ENCODE measurements at places on chromosomes 2 and 18.

- no peak for DNase-seq
Measured at GRCh38 chr18:31482051-31482450, 15.9 kb upstream of the DSG2 start.

DNA sequence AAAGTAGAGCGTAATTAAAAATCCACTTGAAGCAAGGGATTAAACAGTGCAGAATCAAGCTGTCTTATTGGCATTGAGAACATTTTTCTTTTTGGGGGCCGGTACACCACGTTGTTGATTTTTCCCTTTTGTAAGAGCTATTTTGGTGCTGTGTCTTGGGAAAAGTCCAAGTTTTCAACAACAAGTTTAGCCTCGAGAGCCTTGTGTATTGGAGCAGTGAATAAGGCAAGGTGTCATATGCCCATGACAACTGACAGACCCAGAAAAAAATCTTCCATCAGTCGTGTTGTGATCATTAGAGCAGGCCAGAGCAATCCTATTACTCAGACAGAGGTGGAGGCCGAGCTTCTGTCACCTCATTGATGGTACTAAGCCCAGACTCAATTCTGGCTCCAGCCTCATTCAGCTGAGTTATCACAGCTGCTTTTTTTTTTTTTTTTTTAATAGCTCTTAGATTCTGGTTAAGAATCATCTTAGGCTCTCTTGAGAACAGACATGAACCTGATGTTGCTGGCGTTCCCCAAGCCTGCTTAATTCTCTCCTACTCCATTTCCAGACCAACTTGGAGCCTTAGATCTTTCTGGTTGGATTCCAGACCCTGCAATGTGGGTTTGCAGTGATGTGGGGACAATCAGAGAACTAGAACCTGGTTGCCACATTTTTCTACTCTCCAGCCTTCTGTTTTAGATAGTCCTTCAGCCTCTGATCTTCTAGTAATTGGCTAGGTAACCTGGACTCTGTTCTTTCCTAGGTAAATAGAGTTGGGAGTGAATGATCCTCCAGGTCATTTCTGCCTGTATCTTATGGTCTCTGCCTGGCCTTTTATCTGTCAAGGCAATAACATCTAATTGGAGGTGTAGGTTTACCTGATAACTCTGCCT lies 43.1 kb downstream of the MOGAT1 start:
- DNase-seq = no peak

DNA sequence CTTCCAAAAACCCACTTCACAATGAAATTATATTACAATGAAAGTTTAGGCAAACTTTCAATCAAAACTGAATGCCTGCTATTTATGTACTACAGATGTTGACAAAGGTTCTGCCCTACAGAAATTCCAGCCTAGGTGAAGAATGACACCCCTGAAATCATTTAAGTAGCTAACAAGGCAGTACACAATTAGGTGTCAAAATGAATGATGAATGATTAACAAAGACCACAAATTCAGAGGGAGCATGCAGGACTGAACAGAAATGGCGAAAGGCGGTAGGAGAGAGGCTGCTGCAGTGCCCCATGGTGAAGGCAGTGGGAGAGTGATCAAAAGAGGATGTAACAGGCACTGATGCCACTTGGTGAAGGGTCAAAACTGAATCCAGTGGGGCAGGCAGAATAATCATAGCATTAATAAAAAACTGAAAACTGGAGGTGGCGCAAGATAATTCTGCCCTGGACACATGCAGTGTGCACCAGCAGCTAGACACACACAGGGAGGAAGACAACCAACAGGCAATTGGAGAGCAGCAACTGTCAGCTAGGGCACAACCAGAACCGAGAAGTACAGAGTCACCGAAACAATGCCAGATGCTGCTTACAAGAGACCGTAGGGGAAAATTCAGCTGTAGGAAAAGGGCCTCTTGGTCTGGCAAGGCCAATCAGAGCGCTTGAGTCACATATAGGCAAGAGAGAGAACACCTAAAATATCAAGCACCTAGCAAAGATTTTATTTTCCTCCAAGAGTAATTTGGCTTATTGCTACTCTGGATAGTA lies 4.5 kb downstream of the TMEM131 start:
- no peak for DNase-seq

GRCh38 chr2:183533021-183533420 lies 408.8 kb downstream of the NUP35 start:
- no peak for DNase-seq

- DNase-seq = no peak
Measured at GRCh38 chr2:98825858-98826257, 94.9 kb upstream of the MGAT4A start.

GRCh38 chr2:45782986-45783385 lies 131.5 kb downstream of the PRKCE start:
- no peak for DNase-seq

DNA sequence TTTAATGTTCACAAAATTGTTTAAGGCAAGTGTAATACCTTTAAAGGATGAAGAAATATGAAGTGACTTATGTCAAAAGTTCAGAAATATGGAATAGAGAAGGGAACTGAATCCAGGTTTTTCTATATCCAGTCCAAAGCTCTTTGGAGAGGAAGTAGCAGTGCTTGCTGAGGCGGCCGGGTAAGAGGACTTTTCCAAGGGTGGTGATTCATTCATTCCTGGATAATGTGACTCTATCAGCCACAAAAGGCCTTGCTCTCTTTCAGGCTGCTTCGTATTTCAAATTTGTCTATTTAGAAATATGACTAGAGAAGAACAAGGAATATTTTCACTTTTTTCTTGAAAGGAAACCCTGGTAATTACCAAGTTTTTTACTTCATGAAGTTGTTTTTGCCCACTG lies 830.1 kb upstream of the ZEB2 start:
- DNase-seq = no peak

DNA sequence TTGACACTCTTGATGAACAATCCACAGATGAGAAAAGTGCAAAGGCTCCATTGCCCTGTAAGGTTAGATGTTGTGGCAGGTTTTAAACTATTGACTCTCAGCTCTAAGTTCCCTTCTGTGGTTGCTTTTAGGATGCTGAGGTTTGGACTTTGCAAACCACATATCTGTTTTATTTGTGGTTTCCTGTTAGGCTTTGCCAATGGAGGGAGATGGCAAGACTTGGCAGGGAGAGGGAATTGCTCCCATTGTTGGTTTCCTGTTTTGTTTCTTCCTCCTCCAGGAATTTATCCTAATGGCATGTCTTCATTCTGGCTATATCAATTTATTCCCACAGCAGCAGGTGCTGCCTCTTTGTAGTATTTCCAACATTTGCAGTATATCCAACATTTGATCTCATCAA lies 772.3 kb downstream of the LRRTM4 start:
- no peak for DNase-seq

- no peak for DNase-seq
Measured at GRCh38 chr2:86221066-86221684, 21.9 kb downstream of the MRPL35 start.

- no peak for DNase-seq
Measured at GRCh38 chr2:134335601-134336000, 81.7 kb downstream of the MGAT5 start.

DNA sequence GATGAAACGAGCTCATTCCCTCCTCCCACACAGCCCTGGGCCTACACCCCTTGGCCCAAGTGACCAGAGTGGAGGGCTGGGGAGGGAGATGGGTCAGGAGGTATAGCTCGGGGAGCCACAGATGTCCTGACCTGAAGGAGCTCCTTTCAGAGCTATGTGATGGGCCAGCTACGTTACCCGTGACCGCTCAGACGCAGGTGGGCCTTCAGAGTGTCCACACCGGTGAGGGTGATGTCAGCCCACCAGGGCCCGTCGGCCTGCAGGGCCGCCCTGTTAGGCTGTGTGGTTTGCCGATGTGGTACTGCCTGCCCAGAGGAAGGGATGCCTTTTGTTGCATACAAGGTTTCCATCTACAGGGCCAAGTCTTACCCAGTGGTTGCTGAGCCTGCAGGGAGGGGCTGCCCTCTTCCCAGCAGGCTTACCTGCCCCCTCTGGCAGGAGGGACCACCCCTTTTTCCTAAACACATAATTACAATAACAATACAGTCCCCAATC lies 41.8 kb upstream of the FOSL2 start:
- DNase-seq = no peak

GRCh38 chr18:79548621-79548985 lies 131.0 kb upstream of the CTDP1 start:
- DNase-seq = no peak

DNA sequence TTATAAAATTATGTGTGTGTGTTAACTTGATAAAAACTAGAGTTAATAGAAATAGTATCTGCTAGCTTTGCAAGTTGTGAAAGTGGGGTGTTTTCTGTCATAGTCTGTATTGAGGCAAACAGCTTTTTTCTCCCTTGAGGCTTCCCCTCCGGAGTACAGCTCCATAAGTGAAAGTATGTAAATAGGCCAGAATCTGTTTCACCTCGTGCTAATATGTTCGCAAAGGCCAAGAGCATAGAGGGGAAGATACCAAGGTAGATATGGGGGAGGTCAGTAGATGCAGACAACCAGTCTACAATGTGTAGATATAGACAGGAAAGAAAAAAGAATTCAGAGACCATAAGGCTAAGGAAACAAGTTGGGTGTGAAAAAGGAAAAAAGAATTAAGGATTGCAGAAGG lies 72.9 kb downstream of the PTRHD1 start:
- DNase-seq = no peak

DNA sequence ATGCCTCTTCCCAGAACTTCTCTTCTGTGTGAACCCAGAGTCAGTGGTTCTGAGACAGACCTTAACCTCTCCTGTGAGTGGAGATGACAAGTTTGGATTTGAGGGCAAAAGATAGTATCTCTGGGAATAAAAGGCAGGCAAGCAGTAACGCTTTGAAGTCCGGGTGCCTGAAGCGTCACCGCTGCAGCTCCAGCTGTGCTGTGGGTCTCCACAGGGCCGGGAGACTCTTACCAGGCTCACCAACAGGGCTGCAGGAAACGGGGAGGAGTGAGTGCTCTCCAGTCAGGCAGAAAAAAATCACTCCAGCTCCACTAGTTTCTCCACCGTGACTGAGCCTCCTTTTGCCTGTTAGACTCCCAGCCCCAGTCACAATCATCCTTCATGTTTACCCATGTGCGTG lies 79.7 kb upstream of the MAP4K4 start:
- DNase-seq = no peak

GRCh38 chr2:224284134-224284946 lies 117.6 kb downstream of the FAM124B start:
- DNase-seq = no peak

GRCh38 chr2:235414422-235414821 lies 79.4 kb upstream of the AGAP1 start:
- no peak for DNase-seq

GRCh38 chr2:119154076-119154475 lies 4.5 kb downstream of the C1QL2 start:
- no peak for DNase-seq

DNA sequence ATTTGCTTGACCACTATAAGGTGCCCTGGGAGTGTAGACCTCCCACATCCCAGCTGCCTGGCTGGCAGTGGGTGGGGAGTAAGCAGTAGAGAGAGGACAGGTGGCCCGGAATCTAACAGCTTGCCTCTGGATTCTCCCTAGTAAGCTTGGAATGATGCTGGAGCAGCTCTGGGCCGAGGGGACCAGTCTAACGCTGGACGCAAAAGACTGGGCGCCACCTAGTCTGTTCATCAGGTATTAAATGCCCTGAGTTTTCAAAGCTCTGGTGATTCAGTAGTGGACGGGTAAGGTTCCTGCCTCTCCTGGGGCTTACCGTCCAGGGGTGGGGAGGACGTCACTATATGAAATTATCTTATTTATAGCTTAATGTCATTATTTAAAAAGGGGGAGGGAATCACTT lies 648 bp upstream of the LYPD6B start:
- DNase-seq = no peak

- DNase-seq = no peak
Measured at GRCh38 chr2:52597346-52597745, 1170.3 kb upstream of the CHAC2 start.

- DNase-seq = no peak
Measured at GRCh38 chr18:58438161-58438957, 190.5 kb downstream of the ALPK2 start.

GRCh38 chr18:8889489-8889888 lies 184.1 kb downstream of the MTCL1 start:
- DNase-seq = no peak

- no peak for DNase-seq
Measured at GRCh38 chr2:121925466-121925865, 170.0 kb downstream of the TSN start.

DNA sequence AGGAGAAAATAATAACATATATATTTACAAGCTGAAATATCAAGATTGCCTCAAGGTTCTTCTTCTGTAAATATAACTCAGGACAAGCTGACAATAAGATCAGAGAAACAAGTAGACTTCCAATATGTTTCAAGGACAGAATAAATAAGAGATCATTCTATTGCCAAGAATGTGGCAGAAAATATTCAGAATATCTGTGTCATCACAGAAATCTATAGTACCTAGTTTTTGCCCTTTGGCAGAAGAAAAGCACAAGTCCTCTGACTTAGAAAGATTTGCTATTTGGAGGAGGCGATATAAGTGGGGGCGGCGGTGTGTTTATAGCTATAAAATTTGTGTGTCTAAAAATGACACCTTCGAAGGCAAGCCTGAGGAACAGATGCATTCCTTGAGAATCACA lies 34.3 kb downstream of the ARHGAP15 start:
- no peak for DNase-seq

DNA sequence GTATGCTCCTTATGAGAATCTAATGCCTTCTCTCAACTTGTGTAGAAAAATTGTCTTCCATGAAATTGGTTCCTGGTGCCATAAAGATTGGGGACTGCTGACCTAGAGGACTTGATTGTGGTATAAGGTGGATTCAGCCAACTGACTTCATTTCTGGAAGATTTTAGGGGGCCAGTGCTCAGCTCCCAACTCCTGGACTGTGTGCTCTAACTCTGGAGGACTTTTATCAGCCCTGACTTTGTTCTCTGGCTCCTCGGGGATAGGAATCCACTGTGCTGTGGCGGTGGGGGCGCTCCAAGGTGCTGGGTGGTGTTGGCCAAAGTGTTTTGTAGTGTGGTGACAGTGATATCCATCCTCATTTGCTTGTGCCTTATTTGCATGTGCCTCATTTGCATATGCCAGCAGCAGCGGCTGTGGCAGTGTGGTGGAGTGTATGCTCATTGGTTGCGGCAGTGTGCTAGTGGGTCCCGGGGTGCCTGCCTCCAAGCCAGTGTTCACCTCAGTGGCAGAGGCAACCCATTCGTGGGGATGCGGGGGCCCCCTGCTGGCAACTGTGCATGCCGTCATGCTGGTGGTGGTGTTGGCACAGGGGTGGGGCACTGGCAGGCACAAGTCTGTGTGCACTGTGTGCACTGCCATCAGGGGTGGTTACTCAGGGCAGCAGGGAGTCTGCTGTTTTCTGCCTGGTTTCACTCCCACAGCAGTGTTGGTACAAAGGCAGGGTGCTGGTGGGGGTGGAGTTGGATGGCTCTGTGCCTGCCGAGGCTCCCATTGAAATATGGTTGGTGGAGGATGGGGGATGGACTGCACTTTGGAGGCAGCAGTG lies 19.6 kb downstream of the EHBP1 start:
- DNase-seq = no peak

GRCh38 chr2:173666171-173666888 lies 298.8 kb downstream of the SP3 start:
- no peak for DNase-seq

DNA sequence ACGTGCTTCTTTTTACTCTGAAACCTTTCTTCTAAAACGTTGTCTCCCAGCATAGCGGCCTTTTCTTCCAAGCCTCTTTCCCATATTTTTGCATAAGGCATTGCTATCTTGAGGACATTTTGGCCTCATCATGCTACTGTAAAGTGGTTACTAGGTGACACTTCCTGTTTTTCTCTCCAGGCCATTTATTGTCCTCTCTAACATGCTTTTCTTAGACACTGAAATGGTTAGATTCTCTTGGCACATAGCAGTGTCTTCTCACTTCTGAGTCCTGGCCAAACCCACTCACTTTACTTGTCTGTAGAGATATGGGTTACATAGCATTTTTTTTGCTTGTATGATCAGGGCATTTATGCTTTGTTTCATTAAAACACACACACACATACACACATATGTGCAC lies 50.1 kb upstream of the KCNH7 start:
- DNase-seq = no peak

All from D721Med (cell line).